ENCODE measurements at places on chromosomes 16 and 17.

- DNase-seq: peak; percentile 94
These were observed 10.3 kb upstream of the SAMD14 start for GRCh38 chr17:50139950-50140885.

GRCh38 chr17:14042411-14042810, 26.9 kb upstream of the COX10 start:
- DNase-seq: no peak

DNA sequence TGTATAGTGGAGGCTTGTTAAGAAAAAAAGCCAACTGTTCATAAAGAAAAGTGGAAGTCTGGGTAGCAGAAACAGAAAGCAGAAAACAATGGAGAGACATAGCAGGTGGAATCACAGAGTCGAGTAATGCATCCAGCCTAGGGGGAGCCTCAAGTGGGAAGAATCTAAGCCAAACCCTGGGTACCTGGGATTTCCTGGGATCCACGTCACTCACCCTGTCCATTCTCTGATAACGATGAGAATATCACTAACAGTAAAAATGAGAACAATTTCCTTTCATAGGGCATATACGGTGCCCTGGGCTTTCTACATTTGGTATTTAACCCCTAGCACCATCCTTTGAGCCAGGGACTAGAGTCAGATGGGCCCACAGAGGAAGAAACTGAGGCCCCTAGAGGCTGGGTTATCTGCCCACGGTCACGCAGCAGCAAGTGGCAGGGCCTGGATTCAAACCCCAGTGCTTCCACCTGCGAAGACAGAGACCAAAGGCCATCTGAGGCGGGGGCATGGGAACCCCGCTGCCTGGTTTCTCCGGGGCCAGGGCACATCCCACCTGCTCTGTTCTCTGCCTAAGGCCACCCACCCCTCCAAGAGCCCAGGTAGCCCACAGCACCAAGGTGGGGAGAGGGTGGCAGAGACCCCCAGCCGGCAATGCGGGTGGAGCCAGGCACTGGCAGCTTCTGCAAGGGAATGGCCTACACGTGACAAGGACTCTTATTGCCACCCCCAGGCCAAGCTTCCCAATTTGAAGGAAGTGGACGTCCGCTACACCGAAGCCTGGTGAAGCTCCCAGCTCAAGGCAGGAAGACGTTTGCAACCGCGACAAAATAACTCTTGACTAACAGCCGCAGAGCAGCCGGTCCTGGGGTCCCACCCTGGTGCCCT, 69.8 kb upstream of the PLCG2 start:
- DNase-seq: no peak

DNA sequence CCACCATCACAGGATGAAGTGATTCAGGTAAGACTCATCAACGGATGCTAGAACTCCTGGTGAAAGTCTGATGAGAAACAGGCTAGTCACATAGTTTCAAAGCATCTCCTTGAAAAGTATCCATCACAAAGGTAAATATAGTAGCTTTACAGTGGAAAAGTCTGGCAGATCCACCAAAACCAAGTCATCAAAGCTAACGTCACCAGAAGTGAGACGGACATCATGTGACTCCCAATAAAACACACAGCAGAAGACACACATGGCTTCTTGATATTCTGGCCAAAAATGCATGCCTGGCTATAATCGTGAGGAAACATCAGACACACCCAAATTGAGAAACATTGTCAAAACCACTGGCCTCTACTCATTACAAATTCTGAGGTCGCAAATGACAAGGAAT, 17.9 kb upstream of the TRPV3 start:
- DNase-seq: no peak

- DNase-seq: peak; percentile 78
These were observed 72.8 kb downstream of the SOCS1 start for GRCh38 chr16:11183035-11183812.

DNA sequence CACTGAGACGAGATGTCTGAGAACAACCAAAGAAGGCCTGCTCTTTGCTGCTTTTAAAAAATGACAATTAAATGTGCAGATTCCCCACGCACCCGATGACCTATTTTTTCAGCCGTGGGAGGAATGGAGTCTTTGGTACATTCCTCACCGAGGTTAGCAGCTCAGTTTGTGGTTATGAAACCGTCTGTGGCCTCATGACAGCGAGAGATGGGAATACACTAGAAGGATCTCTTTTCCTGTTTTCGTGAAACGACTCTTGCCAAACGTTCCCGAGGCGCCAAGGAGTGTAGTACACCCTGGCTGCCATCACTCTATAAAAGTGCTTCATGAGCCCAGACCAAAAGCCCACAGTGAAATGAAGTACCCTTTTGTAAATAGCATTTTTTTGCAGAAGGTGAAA, 87.8 kb downstream of the CRISPLD2 start:
- no peak for DNase-seq

DNA sequence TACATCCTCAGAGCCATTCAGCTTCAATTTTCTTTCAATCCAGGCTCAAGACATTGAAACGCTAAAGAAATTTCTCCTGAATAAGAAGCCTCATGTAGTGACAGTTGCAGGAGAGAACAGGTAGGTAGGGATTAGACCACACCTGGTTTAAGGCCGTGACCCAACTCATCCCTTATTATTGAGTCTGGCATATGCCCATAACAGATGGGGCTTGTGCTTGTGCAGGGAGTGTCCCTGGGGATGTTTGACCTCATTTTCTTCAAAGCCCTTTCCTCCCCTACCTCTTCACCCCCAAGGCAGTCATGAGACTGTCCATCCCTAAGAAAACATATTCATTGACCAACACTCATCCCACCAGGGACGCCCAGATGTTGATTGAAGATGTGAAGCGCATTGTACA, 24.3 kb downstream of the SUPT6H start:
- no peak for DNase-seq

- no peak for DNase-seq
These were observed 18.4 kb downstream of the G6PC1 start for GRCh38 chr17:42918902-42919521.

GRCh38 chr16:31696968-31697743, 169.5 kb downstream of the AHSP start:
- DNase-seq: no peak

- DNase-seq: no peak
These were observed 561 bp downstream of the AXIN1 start for GRCh38 chr16:351804-352520.

- no peak for DNase-seq
These were observed 3.7 kb downstream of the PHOSPHO1 start for GRCh38 chr17:49226771-49227435.

DNA sequence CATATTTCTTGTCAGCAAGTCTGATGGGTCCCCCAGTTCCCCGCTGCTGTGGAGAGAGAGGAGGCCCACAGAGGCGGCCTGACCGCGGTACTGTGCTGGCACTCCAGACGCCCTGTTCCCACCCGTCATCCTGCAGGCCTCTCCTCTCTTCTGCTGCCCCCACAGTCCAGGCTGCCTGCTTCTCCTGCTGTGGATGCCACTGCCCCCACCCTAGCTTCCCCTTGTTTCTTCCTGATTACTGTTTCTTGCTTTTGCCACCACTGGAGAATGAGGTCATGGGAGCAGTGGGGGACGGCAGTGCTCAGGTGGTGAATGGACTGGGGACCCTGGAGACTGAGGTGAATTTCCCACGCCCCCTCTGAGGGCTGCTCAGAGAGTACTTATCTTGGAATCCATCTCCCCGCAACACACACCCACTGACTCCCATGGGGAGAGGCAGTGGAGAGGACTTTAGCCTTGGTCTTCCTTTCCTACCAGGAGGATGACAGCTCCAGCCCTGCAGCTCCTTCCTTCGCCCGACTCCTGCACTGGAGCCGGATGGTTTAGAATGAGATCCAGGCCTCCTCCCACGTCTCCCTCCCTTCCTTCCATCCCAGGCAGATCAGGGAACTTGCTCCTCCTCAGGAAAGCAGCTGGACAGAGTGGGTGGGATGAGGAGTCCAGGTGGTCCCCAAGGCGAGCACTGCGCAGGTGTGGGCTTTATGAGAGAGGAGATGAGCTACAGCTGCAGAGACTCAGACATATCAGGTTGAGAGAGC, 60.4 kb downstream of the PLXDC1 start:
- no peak for DNase-seq

GRCh38 chr16:19881028-19881427, 3.6 kb downstream of the GPRC5B start:
- DNase-seq: no peak

DNA sequence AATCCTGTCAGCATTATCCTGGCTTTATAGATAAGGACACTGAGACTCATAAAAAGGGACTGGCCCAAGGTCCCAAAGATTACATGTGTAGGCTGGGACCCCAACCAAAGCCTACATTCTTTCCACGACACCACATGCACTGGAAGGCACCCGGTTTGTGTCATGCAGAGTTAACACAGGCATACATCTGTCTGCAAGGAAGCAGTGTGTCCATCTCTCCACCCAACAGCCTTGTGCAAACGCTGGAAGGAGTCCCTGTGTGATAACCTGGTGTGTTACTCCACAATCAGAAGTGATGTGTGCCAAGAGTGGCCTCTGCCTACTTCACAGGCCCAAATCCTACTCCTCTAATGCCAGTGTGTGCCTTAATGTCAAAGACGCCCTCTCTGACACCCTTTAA, 139.8 kb downstream of the PARN start:
- no peak for DNase-seq

Data from H9 (cell line).